Naive B cell (primary cell): ENCODE measurements at places on chromosomes 5 and 9.

DNA sequence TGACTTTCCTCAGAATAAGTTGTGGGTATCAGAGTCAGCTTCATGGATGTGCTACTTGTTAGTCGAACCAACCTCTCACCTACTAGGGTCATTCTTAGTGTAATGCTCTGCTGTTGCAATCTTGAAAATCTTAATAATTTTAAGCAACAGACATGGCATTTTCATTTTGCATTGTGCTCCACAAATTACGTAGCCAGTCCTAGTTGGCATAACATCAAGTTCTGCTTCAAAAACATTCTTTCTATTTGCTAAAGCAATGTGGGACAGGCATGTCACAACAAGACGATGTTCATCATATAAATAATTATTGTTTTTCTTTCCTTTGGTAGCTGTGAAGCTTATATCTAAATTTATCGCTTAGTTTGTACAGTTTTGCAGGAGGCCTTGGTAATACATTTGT is 39.3 kb upstream of the CDH12 start:
- H3K4me1 ChIP-seq = no peaks in the 10 kb centered on the region
- no peak overlapping the region for H3K4me3 ChIP-seq
- peaks cover 4% of the 10 kb centered on the region for H3K27me3 ChIP-seq
- no peak overlapping the region for H3K27ac ChIP-seq

DNA sequence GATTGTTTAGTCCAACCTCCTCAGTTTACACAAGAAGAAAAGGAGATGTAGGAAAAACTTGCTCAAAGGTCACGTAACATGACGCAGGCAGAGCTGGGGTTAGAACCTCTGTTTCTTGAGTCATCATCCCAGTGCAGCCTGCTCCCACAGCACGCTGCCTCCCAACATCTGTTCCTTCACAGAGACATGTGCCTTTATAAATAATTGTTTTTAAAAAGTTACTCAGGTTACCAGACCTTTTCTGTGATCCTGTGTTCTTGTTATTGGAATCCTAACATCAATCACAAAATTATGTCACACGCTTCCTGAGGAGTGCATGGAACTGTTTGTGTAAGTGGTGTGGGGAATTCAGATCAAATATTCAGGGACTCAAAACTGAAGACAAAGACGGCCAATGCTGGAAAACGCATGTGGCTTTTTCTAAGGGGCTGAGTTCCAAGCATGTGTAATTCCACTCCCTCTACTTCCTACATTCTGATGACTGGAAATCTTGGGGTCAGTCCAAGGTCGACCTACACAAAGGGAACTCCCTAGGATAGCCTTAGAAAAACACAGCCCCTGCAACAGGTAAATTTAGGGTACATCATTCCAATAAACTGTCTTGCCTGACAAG is 184.3 kb downstream of the TSSK1B start:
- DNase-seq = no peak
- no peak overlapping the region for H3K27ac ChIP-seq
- H3K4me3 ChIP-seq = no peak overlapping the region
- no peaks in the 10 kb centered on the region for H3K36me3 ChIP-seq

DNA sequence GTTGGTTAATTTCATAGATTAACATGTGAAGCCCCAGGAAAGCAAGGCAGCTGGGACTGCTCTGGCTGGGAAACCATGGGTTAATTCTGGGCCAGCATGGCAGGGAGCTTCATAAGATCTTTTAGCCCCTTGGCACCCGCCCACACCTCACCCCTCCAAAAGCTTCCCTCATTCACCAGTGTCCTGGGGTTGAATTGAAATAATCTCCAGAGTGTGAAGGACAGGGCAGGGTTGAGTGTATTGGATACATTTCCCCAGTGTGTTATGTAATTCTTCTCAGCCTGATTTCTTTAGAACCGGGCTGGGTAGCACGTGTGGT is 19.4 kb downstream of the WNT8A start:
- no peak for DNase-seq
- H3K27ac ChIP-seq = no peak overlapping the region
- no peaks in the 10 kb centered on the region for H3K36me3 ChIP-seq
- H3K4me1 ChIP-seq = peaks cover 25% of the 10 kb centered on the region

DNA sequence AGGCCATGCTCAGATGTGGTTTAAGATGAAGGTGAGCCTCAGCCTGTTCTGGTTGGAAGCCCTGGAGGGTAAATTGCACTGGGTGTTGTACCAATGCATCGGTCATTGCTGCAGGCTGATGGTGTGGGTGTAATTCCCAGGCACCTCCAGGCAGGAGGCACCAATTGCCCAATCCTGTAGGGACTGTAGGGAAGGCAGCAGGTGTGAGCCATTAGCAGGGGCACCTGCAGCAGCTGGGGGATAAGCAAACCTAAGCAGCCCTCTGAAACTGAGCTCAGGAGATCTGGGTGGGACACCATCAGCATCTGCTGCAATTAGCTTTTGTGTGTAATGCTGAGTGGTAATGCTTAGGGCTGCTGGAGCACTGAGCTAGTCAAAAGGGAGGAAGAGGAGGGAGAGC is 190.1 kb upstream of the TBC1D2 start:
- no peak overlapping the region for H3K27ac ChIP-seq
- no peak for DNase-seq
- H3K4me1 ChIP-seq = no peaks in the 10 kb centered on the region
- H3K4me3 ChIP-seq = no peak overlapping the region
- peaks cover 22% of the 10 kb centered on the region for H3K27me3 ChIP-seq
- no peaks in the 10 kb centered on the region for H3K36me3 ChIP-seq

DNA sequence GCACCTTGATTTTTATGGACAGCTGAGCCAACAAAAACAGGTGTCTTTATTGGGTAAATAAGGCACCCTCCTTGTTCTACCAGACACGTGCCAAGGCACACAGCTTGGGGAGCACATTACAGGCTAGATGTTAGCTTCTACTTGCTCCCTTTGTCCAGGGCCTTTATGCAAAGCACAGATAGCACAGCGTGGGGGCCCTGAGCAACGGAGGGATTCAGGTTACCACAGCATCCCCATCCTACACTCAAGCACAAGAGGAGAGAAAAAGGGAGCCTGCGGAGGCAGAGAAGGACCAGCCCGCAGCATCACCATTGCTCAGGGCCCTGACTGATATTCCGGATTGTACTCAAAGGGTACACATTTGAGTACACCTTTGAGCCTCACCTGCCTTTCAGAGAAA is 181.7 kb upstream of the KIF2A start:
- H3K36me3 ChIP-seq = no peaks in the 10 kb centered on the region
- H3K27me3 ChIP-seq = peaks cover 19% of the 10 kb centered on the region
- no peak overlapping the region for H3K27ac ChIP-seq

DNA sequence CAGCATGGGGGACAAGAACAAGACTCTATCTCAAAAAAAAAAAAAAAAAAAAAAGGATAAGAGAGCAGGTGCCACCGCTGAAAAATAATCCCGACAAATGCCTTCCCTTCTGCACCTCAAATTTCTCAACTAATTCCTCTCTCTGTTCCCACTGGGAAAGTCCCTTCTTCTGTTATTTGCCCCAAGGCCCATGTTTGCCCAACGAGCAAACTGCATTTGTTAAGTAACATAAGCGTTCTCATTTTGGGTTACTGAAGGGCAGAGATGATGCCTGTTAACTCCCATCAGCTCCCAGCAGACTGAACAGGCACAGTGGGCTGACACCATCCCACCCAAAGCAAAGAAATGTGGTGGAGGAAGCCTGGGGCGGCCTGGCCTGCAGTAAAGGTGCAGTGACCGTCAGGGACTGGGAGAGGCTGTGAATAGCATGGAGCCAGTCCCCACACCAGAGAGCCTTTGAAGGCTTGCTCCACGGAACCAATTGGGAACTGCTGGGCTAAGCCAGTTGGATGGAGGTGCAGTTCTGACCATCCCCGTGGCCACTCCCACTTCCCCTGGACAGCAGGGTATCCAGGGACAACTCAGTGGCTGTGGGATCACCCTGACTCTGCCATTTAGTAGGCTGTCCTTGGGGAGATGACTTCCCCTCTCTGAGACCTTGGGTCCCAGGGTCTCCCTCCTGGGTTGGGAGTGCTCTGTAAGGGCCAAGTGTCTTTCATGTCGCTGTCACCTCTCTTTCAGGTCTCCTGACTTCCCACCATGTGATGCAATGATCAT is 149.7 kb upstream of the IER5L start:
- H3K27ac ChIP-seq = no peak overlapping the region
- no peak for DNase-seq
- H3K4me1 ChIP-seq = no peaks in the 10 kb centered on the region

DNA sequence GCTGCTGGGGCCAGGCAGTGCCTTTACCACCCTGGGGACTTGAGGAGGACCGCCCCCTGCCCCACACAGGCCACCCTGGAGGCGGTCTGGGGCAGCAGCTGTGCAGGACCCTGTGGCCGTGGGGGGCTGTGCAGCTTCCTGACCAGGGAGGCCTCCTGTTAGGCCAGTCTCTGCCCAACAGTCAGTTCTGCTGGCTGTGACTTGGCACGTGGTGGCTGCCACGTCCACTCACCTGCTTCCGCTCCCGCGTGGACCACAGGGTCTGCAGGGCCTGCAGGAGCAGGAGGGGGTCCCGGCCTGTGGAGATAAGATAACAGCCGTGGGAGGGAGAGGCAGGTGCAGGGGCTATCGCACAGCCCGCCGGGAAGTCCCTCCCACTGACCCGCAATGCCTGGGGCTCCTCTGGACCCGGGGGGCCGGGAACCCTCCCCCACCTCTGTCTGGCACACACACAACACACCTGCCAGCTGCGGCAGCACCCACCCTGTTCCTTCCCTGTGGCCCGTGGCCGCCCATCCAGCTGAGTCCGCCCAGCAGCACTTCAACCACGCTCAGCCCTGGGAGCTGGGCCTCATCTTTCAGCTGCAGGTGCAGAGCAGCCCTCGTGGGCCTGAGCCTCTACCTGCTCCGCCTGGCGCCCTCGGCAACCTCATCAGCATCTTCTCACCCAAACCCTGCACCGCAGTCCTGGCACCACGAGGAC is 39.7 kb downstream of the EXD3 start:
- DNase-seq = no peak
- H3K27me3 ChIP-seq = no peaks in the 10 kb centered on the region
- peaks cover 2% of the 10 kb centered on the region for H3K4me1 ChIP-seq
- H3K4me3 ChIP-seq = no peak overlapping the region
- H3K27ac ChIP-seq = no peak overlapping the region
- H3K36me3 ChIP-seq = no peaks in the 10 kb centered on the region

GRCh38 chr5:175894793-175895192 is 23.4 kb downstream of the CPLX2 start:
- peaks cover 12% of the 10 kb centered on the region for H3K36me3 ChIP-seq
- H3K27me3 ChIP-seq = peaks cover 27% of the 10 kb centered on the region
- no peak overlapping the region for H3K4me3 ChIP-seq
- no peak for DNase-seq
- H3K27ac ChIP-seq = peak overlapping the region; percentile 67

GRCh38 chr5:150208187-150209098 is 18.6 kb downstream of the SLC6A7 start:
- peak overlapping the region; percentile 29 for H3K4me3 ChIP-seq
- DNase-seq = no peak
- peaks cover 52% of the 10 kb centered on the region for H3K27me3 ChIP-seq

GRCh38 chr9:27462434-27462833 is 61.7 kb upstream of the IFNK start:
- no peaks in the 10 kb centered on the region for H3K27me3 ChIP-seq
- H3K4me3 ChIP-seq = no peak overlapping the region
- peak overlapping the region; percentile 71 for H3K27ac ChIP-seq
- H3K4me1 ChIP-seq = peaks cover 54% of the 10 kb centered on the region

- no peak for DNase-seq
- no peak overlapping the region for H3K27ac ChIP-seq
- H3K4me3 ChIP-seq = no peak overlapping the region
- no peaks in the 10 kb centered on the region for H3K4me1 ChIP-seq
- peaks cover 44% of the 10 kb centered on the region for H3K27me3 ChIP-seq
These were observed 73.4 kb upstream of the PPARGC1B start for GRCh38 chr5:149656576-149657182.

DNA sequence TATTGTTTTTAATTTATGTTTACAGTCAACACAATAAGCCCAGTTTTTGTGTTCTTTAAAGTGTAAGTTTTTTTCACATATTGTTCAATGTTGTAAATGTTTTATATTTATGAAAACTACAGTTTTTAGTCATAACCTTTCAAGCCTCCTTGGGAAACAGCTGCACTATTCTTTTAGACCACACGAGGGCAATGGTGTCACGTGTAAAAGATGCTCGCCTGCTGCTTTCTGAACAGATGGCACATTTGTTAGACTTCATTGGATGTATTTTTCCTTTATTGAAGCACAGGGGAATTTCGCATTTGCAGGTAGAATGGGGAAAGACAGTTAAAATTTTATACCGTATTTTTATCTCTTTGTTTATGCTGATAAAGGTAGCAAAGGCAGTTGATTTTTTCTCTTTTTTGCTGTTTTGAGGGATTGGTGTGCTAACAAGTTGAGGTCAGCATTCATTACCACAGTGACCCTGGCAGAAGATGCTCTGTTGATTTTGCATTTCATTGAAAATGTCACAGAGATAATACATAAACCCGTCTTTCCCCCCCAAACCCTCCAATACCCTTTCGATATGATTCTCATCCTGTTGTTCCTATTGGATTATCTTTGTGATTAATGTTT is 59.0 kb downstream of the MAT2B start:
- peaks cover 17% of the 10 kb centered on the region for H3K4me1 ChIP-seq
- DNase-seq = peak; percentile 43
- no peak overlapping the region for H3K4me3 ChIP-seq

GRCh38 chr9:96215841-96216240 is 86.1 kb downstream of the HSD17B3 start:
- H3K4me1 ChIP-seq = peaks cover 5% of the 10 kb centered on the region
- H3K27ac ChIP-seq = no peak overlapping the region
- no peak for DNase-seq
- peaks cover 6% of the 10 kb centered on the region for H3K36me3 ChIP-seq
- peaks cover 63% of the 10 kb centered on the region for H3K27me3 ChIP-seq

GRCh38 chr5:73663860-73664240 is 37.9 kb downstream of the ARHGEF28 start:
- H3K4me1 ChIP-seq = no peaks in the 10 kb centered on the region
- H3K27me3 ChIP-seq = peaks cover 8% of the 10 kb centered on the region

- H3K27ac ChIP-seq = no peak overlapping the region
- no peak overlapping the region for H3K4me3 ChIP-seq
- no peaks in the 10 kb centered on the region for H3K36me3 ChIP-seq
- no peak for DNase-seq
- no peaks in the 10 kb centered on the region for H3K4me1 ChIP-seq
These were observed 112.5 kb downstream of the FAM114A2 start for GRCh38 chr5:153926201-153926600.

DNA sequence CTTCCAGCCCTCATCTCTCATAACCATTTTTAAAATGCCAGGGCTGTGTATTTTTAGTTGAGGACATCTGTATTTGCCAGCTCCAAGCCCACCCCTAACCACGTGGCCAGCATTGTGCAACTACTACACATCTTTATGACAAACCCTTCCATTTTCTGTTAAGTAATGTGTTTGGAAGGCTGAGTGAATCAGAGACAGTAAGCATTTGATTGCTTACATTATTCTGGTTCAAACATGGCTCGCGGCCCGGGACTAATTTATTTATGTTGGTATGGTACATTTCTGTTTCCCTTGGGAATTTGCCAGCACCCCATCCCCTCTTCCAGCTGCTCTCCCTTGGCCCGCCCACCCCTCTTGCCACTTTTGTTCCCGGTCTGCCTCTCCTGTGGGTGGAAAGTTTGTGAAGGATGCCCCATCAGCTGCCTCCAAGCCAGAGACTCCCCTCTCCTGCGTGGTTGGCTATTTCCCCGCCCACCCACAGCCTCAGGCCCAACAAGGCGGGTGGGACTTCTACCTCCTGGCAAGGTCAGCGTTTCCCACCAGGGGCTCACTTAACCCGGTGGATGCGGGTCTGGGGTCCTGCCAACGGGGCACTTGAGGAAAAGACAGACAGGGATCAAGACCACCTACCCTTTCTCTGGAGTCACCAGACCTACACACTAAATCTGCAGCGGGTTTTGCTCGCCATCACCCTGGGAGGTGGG is 162.2 kb downstream of the HSD17B3 start:
- peak overlapping the region; percentile 82 for H3K27ac ChIP-seq
- H3K27me3 ChIP-seq = no peaks in the 10 kb centered on the region
- H3K4me3 ChIP-seq = no peak overlapping the region
- no peaks in the 10 kb centered on the region for H3K36me3 ChIP-seq
- no peak for DNase-seq
